ENCODE measurements at places on chromosomes 3 and 15. TPM values are rescaled to one million over a fixed set of nuclear protein-coding genes. Genes with fewer than 3 reads are reported as not detected.

DNA sequence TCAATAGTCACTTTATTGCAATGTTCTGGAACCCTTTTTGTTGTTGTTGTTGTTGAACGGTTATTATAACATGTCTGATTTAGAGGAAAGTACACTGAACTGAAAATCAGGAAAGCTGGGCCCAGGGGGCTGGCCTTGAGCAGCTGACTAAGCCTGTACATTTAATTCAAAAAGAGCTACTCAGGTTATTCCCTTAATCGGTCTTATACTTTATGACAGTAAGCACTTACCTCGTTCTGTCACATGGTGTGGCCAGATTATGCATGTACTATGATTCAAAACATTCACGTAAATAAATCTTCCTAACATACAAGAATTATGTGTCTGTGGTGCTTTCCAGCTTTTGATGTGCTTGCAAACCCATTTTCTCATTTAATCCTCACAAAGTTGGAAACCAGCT lies 382.5 kb upstream of the TPRG1 start:
- no peak overlapping the region for H3K4me3 ChIP-seq
- H3K4me1 ChIP-seq = peaks cover 17% of the 10 kb centered on the region
- no peak overlapping the region for H3K27ac ChIP-seq
- no peaks in the 10 kb centered on the region for H3K36me3 ChIP-seq

DNA sequence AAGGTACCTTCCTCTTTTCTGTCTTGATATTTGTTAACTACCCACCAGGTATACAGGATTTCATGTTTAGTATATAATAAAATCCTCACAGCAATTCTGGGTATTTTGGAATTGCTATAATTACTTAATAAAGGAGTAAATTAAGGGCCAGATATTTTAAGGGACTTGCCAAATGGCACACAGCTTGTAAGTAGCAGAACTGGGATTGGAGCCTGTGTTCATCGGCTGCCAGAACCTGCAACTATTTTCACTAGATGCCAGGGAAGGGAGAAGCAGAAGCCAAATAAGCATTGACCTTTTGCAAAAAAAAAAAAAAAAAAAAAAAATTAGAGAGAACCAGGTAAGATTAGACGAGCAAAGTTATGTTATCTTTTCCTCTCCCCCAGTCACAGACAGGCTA lies 683.3 kb upstream of the CADM2 start:
- no peaks in the 10 kb centered on the region for H3K27me3 ChIP-seq
- no peaks in the 10 kb centered on the region for H3K36me3 ChIP-seq
- DNase-seq = no peak
- H3K4me1 ChIP-seq = no peaks in the 10 kb centered on the region
- H3K27ac ChIP-seq = no peak overlapping the region

DNA sequence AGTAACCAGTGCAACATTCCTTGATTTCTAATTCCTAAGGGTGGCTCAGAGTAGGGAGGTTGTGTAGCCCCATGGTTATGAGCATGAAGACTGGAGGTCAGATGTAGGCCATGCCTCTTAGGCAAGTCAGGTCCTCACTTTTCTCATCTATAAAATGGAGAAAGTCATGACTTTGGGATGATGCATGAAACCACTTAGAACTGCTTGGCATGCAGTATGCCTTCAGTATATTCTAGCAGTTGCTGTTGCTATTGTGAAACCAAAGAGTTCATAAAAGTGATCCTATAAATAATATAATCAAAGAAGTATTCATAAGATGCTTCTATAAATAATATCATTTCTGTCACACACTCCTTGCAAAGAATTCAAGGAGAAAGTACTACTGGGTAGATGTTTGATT lies 65.5 kb downstream of the TMEM108 start:
- no peaks in the 10 kb centered on the region for H3K36me3 ChIP-seq
- no peak overlapping the region for H3K4me3 ChIP-seq
- H3K4me1 ChIP-seq = no peaks in the 10 kb centered on the region
- no peaks in the 10 kb centered on the region for H3K27me3 ChIP-seq
- no peak overlapping the region for H3K27ac ChIP-seq
- DNase-seq = no peak

GRCh38 chr15:64279131-64279530 lies 76.8 kb downstream of the CSNK1G1 start:
- no peaks in the 10 kb centered on the region for H3K27me3 ChIP-seq

- H3K4me1 ChIP-seq = peaks cover 66% of the 10 kb centered on the region
- H3K4me3 ChIP-seq = no peak overlapping the region
- H3K27me3 ChIP-seq = no peaks in the 10 kb centered on the region
- peak; percentile 34 for DNase-seq
- peak overlapping the region; percentile 47 for H3K27ac ChIP-seq
- no peaks in the 10 kb centered on the region for H3K36me3 ChIP-seq
Observed at GRCh38 chr3:46409739-46410489, 2.9 kb downstream of the CCRL2 start.

DNA sequence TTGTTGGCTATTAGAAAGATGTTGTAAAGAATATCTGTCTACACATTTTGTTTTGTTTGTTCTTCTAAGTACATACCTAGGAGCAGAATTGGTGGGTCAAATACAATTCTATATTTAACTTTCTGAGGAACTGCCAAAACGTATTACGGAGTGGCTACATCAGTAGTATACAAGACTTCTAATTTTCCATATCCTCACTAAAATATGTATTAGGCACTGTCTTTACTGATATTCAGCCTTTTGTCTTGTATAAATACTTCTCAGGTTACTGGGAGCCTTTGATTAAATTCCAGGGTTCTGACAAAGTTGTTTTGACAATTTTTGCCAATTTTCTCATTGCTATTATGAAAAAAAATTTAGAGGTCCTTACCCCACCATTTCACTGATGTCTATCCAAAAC lies 146.7 kb downstream of the NR2E3 start:
- H3K4me1 ChIP-seq = no peaks in the 10 kb centered on the region
- H3K27me3 ChIP-seq = no peaks in the 10 kb centered on the region
- no peak for DNase-seq
- no peak overlapping the region for H3K4me3 ChIP-seq
- no peaks in the 10 kb centered on the region for H3K36me3 ChIP-seq

DNA sequence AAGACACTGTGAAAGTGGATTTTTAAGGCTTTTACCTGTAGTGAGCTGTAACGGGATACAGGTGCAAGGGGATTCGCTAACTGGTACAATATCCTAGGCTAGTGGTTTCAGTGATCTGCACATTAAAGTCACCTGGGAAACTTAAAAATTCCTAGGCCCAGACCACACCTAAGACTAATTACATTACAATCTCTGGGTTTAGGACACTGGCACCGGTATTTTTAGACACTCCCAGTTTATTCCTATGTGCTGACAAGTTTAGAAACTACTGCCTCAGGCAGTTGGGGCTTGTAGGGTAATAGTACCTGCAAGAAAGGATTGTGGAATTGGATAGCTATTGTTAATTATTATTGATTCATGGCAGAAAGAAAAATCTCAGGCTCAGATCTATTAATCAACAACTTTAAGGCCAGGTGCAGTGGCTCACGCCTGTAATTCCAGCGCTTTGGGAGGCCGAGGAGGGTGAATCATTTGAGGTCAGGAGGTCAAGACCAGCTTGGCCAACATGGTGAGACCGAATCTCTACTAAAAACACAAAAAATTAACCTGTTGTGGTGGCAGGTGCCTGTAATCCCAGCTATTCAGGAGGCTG lies 50.4 kb upstream of the CASR start:
- no peak for DNase-seq
- no peak overlapping the region for H3K27ac ChIP-seq
- H3K4me3 ChIP-seq = no peak overlapping the region
- H3K4me1 ChIP-seq = no peaks in the 10 kb centered on the region
- H3K36me3 ChIP-seq = no peaks in the 10 kb centered on the region

DNA sequence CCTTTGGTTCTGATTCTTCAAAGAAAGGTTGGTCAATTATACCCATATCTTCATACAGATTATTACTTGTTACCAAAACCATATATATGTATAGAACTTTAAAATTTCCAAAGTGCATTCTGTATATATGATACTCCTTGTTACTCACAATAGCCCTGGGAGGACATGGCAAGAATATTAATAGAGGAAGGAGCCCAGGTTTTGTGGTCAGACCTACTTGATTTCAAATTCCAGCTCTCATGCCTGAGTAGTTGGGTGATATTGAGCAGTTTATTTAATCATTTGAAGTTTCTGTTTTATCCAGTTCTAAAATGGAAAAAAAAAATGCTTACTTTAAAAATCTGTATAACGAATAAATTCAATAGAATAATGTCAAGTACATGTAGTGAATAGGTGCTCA lies 2.5 kb downstream of the IL1RAP start:
- no peak for DNase-seq
- H3K36me3 ChIP-seq = no peaks in the 10 kb centered on the region
- no peaks in the 10 kb centered on the region for H3K27me3 ChIP-seq
- peaks cover 25% of the 10 kb centered on the region for H3K4me1 ChIP-seq
- H3K4me3 ChIP-seq = no peak overlapping the region

- H3K36me3 ChIP-seq = no peaks in the 10 kb centered on the region
- H3K4me1 ChIP-seq = peaks cover 76% of the 10 kb centered on the region
- DNase-seq = no peak
- H3K27me3 ChIP-seq = no peaks in the 10 kb centered on the region
- H3K27ac ChIP-seq = no peak overlapping the region
Observed at GRCh38 chr3:46974421-46975171, 1.9 kb downstream of the CCDC12 start.

DNA sequence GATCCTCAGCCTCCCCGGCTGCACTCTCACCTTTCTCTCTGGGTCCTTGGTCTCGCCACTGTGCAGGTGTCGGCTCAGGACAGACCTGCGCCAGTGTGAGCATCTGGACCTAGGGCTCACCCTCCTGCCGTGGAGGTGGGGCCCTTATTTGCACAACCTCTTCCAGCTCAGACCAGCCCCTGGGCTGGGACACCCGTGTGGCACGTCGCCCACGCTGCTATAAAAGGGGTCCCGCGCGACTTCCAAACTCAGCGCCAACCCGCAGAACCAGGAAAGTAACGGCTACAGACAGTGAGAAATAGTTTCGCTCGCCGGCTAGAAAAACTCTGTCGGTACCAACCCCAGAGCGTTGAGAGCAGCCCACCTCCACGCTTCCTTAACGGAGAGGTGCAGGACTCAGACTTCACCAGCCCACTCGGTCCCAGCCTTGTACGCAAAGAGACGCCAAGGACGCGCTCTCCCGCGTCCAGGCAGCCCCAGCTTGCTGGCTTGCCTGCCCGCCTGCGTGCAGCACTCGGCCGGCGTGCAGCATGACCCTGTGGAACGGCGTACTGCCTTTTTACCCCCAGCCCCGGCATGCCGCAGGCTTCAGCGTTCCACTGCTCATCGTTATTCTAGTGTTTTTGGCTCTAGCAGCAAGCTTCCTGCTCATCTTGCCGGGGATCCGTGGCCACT lies at the start of the genes DUOX2 and DUOXA2:
TSS of gene DUOX2 (minus strand) at position 97 of the 675 bp plus-strand sequence. CDS start 761 bp downstream, outside the sequence.
TSS of gene DUOXA2 (plus strand) at position 251 of the 675 bp plus-strand sequence. CDS start at position 531, 280 bp downstream.
- H3K4me3 ChIP-seq = no peak within 1 kb of the TSS
- peaks cover 24% of the 10 kb centered on the region for H3K27me3 ChIP-seq

DNA sequence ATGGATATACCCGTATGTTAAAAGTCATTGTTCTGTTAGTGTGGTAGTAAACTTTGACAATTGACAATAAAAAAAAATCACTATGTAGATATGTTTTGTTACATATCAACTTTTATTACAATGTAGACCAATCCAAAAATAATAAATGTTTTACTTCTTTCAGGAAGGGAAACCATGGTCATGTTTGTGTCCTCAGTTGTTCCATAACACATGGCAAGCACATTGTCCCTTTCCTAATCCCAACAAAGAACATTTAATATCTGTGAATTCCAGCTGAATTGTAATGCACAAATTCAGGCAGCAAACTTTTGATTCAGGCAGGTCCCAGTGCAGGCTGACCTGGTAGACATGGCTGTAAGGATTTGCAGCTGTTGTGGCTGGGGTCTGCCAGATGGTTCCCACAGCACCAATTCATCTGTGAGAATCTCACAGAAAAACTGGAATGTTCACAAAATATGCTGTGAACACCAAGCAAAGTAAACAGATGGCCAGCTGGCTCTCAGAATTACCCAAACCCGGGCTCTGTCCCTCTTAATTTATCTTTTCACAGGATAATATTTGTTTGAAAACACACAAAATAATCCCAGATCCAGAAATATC lies 1.9 kb upstream of the SPG21 start:
- H3K4me1 ChIP-seq = peaks cover 13% of the 10 kb centered on the region

DNA sequence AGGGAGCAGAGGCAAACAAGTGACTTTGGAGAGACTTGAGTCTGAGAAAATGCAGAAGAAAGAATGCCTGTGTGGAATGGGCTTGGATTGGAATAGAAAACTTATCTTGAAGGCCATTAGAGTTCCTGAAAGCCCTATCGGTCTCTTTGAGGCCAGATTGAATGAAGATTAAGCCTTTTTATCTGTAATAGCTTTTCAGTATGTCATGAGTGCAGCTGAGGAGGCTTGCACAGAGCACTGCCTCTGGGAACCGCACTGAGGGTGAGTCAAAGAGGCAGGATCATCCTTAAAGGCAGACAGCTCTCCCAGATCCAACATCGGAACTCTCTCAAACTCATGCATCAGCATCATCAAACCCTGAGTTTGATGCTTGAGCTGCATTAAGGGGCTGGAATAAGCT lies 515.2 kb downstream of the NTRK3 start:
- no peaks in the 10 kb centered on the region for H3K27me3 ChIP-seq
- H3K4me3 ChIP-seq = no peak overlapping the region
- no peak for DNase-seq
- H3K4me1 ChIP-seq = no peaks in the 10 kb centered on the region

GRCh38 chr3:172669021-172669420 lies 41.8 kb downstream of the NCEH1 start:
- no peak for DNase-seq
- H3K4me1 ChIP-seq = peaks cover 19% of the 10 kb centered on the region
- no peak overlapping the region for H3K4me3 ChIP-seq
- no peaks in the 10 kb centered on the region for H3K27me3 ChIP-seq
- H3K27ac ChIP-seq = no peak overlapping the region

DNA sequence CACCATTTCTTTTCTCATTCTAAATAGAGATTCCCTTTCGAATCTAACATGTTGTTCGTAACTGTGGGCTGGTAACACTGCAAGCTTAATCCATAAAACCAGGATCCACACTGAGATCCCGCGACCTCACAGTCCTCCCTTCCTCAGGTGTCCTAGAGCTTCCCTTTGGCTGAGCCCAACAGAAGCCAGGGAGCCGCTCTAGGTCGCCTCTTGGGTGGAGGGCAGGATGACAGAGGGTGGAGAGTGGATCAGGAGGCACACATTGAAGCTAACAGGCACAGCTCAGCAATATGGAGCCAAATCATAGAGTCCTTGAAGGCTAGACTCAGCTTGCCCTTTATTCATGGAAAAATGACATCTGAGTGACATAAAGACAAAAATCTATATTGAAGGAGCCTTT lies 44.7 kb upstream of the DLG1 start:
- DNase-seq = no peak
- no peak overlapping the region for H3K4me3 ChIP-seq

GRCh38 chr3:112759210-112759609 lies 87.5 kb downstream of the CD200R1L start:
- H3K4me3 ChIP-seq = no peak overlapping the region
- DNase-seq = no peak
- H3K36me3 ChIP-seq = no peaks in the 10 kb centered on the region
- H3K4me1 ChIP-seq = no peaks in the 10 kb centered on the region
- no peaks in the 10 kb centered on the region for H3K27me3 ChIP-seq
- H3K27ac ChIP-seq = no peak overlapping the region

Gene GOLGA8S
- 0.33 TPM for total RNA-seq

Gene P2RY14
- 4.8 TPM for total RNA-seq

Gene TFDP2
- 25.1 TPM for total RNA-seq

Gene ARRDC4
- 39.6 TPM for total RNA-seq

Gene TBL1XR1
- 156 TPM for total RNA-seq

Gene RLBP1
- total RNA-seq = not detected

Gene PATL2
- total RNA-seq = 4.1 TPM

Gene PLAAT1
- not detected for total RNA-seq

Gene PRSS50
- total RNA-seq = 0.34 TPM

Gene PP2D1
- total RNA-seq = not detected

Measured in upper lobe of left lung (tissue), 6 donors.